Suppressor macrophage (primary cell): ENCODE measurements at places on chromosomes 16 and 17.

DNA sequence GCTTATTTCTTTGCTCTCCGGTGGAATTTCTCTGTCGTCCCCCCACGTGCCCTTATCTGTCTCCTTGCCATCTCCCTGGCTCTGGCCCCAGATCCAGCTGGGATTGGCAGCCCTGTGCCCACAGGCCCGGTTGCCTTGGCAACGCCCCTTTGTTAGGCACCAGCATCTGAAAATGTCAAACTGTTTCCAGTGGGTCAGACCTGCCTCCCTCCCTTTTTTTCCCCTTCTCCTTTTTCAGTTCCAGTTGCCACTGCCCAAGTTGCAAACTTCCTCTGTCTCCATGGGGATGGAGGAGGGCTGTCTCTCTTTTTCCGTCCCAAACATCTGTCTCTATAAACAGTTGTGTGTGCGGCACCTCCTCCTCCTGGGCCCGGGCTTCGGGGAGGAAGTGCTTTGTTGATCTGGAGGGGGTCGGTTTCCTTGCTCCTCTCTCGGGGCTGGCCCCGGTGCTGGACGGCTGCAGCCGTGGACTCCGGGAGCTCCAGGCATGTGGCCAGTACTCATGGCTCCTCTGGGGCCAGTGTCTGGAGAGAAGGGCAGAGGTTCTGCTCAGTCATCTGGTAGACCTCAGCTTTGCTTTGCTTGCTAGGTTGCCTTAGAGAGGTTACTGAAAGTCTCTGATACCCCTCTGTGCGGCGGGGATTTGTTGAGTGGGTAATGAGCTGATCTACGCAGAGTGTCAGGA is 35.3 kb downstream of the SOCS3 start:
- DNase-seq = peak; percentile 85

DNA sequence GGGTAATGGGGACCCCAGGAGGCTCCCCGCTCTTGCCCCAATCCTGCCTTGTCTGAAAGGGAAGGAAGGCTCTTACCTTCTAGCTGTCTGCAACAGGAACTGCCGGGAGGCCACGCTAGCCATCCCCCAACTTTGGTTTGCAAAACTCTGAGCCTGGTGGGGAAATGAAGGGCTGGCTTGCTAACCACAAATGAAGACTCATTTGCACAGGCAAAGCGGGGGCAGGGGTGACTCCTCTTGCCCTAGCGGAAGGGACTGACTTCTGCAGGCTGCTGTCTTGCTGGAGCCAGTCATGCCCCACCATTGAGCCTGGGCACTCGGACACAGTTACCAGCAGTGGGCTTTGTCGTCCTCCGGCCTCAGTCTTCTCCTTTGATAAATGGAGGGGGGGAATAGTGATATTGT is 52.6 kb downstream of the PLCG2 start:
- DNase-seq = peak; percentile 96

- DNase-seq = peak; percentile 43
Observed at GRCh38 chr17:46895171-46895570, 27.8 kb upstream of the GOSR2 start.

DNA sequence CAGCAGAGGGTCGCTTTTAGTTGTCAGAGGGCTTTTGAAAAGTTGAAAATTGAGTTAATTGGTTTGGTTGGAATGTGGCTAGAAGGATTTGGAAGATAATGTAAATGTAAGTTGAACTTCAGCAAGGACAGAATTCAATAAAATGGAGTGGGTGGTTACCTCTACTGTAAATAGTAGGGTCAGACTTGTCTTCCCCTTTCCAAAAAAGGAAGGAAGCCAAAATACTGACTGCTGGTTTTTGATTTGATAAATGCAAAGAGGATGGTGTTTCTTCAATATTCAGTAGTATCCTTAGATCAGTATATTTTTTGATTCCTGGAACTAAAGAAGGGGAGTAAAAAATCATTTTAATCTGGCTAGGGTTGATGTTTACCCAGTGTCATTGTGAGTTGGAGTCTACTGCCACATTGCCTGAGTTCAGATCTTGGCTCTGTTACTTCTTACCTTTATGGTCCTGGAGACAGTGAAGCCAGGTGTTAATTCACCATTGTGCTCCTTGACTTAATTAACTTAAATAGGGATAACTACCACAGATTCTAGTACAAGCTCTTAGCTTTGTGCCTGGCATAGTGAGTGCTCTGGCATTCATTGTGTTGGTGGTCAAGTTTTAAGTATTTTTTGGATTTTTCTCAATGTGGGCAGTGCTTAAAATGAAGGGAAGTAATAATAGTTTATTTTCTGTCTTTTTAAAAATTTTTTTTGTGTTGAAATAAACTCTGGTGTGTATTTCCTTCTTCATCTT is 4.4 kb downstream of the HAPSTR1 start:
- DNase-seq = peak; percentile 50

GRCh38 chr16:49623501-49624266 is 232.2 kb downstream of the ZNF423 start:
- DNase-seq = no peak

DNA sequence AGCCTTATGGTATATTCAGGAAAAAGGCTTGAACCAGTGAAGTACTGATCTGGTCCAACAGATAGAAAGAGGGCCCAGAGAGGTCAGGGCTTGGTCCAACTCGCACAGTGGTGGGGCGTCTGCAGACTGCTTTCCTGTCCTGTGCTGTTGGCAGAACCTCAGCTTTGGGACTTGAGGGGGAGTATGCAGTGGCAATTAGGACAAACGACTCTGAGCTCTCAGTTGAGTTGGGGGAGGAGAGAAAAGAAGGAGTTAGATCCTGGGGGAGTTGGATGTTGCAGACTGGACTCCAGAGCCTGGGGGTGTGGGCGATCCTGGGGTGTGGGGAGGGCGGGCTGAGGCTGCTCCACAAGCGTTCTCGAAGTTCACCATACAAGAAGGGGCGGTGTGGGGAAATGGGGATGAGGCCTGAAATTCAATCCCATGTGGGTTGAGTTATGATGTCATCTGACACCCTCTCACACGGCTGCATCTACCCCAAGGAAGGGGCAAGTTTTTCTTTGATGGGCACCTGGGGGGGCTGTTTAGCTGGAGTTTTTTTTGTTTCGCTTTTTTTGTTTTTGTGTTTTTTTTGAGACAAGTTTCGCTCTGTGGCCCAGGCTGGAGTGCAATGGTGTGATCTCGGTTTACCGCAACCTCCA is 14.6 kb downstream of the GRB7 start:
- no peak for DNase-seq

GRCh38 chr16:21652453-21652852 is at the start of gene IGSF6:
IGSF6 (minus strand) TSS chr16:21652608; CDS start chr16:21652598, 10 bp downstream.
- peak; percentile 77 for DNase-seq
